ENCODE measurements at places on chromosomes 12 and 14. TPM values are rescaled to one million over a fixed set of nuclear protein-coding genes. Genes with fewer than 3 reads are reported as not detected.

NFATC4 gene
- total RNA-seq, result 60.7 TPM

GLIPR1L1 gene
- total RNA-seq, result 0.69 TPM

DTX1 gene
- 6.2 TPM for total RNA-seq

FBRSL1 gene
- 129 TPM for total RNA-seq

DNA sequence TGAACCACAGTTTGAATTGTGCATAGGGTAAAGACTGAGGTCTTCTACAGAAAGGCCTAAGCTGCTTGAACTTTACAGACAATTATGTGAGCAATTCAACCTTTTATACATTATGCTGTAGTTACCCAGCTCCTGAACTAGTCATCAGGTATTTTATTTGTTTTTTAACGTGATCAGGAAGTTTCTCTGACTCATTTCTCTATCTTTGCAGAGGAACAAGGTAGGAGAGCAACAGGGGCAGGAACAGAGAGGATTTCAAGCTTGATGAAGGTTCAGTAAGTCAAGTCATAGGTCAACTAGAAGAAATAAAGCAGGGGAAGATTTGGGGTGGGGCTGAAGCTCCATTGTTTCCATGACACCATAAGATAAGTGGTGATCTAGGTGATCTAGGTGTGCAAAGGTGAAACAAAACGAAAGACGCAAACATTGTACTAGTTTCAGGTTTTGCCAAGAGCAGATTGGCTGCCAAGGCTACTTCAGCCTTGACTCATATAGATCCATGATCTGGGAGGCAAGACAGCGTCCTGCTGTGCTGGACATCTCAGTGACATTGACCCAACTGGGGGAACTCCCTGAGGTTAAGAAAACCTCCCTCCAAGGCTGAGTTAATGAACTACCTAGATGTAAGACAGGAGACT lies 198.1 kb downstream of the DAD1 start:
- DNase-seq, result no peak

- DNase-seq, result no peak
These were observed 92.5 kb downstream of the ADCK1 start for GRCh38 chr14:77892381-77892871.

GRCh38 chr14:75724414-75725204 lies 63.6 kb downstream of the TTLL5 start:
- no peak for DNase-seq

DNA sequence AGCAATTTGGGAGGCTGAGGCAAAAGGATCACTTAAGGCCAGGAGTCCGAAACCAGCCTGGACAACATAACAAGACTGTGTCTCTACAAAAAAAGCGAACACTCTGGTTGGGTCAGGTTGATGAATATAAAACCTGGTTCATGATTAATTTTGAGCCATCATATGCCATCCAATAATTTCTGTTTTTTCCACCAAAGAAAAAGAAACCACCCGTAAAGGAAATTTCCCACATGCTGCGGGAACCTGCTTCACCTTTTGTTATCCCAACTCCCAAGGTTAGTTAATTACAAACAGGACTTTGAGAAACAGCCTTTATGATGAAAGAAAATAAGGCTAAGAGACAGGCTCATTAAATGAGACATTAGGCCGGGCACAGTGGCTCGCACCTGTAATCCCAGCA lies 24.1 kb upstream of the BICDL1 start:
- no peak for DNase-seq

Data from WTC11 (cell line).